ENCODE measurements at places on chromosomes 1 and 21.
A peak's percentile ranks its signal among the peaks of the same experiment; 100 is the strongest.

GRCh38 chr1:91523482-91523881 lies 22.8 kb downstream of the CDC7 start:
- DNase-seq = no peak

DNA sequence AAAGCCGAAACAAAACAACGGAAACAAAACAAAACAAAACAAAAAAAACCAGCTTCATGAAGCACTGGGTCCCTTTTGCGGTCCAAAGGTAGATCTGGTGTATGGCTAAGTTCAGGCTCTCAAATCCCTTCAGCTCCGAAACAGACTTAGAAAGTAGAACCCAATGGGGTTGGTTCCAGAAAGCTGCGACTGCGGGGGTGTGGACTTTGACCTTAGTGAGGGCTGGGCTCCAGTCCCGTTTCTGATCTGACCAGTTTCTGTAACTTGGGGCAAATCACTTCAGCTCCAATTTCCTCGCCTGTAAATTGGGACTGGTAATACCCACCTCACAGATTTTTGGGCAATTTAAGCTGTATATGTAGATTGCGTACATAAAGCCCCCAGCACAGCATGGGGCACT lies 105.2 kb downstream of the ZSCAN20 start:
- DNase-seq = no peak

- DNase-seq = peak; percentile 30
These were observed 210.0 kb upstream of the FOXD3 start for GRCh38 chr1:63112155-63112900.

GRCh38 chr1:162886705-162887104 lies 25.7 kb upstream of the CCDC190 start:
- DNase-seq = no peak

GRCh38 chr21:32578107-32578691 lies 7.1 kb downstream of the TCP10L start:
- DNase-seq = no peak

DNA sequence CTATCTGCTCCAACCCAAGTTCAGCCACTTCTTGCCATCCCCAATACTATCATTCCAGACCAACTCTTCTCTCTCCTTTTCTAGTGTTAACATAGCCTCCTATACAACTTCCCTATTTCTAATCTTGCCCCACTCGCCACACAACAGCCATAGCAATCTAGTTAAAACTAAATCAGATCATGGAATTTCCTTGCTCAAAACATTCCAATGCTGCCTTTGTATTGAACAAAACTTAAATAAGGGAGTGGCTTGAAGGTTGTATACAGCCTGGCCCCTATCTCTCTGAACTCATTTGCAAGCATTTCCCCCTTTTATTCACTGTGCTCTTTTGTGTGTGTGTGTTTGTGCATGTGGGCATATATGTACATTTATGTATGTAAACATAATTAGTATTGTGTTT lies 118.1 kb upstream of the SGIP1 start:
- DNase-seq = no peak

DNA sequence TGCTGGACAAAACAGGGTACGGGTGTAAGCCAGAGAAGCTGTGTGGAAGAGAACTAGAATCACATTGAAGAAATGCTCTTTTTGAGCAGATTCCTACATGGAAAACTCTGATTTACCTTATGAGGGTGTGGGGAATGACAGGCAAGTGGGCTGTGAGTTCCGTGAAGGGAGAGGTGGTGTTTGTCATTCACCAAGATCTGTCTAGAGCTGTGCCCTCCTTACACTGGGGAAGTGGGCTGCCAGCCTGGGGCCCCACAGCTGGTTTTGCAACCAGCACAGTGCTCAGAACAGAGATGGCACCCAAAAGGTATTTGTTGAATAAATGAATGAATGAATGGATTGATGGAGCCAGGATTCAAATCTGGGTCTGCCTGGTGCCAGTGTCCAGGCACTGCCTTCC lies 10.4 kb downstream of the RCAN1 start:
- no peak for DNase-seq

DNA sequence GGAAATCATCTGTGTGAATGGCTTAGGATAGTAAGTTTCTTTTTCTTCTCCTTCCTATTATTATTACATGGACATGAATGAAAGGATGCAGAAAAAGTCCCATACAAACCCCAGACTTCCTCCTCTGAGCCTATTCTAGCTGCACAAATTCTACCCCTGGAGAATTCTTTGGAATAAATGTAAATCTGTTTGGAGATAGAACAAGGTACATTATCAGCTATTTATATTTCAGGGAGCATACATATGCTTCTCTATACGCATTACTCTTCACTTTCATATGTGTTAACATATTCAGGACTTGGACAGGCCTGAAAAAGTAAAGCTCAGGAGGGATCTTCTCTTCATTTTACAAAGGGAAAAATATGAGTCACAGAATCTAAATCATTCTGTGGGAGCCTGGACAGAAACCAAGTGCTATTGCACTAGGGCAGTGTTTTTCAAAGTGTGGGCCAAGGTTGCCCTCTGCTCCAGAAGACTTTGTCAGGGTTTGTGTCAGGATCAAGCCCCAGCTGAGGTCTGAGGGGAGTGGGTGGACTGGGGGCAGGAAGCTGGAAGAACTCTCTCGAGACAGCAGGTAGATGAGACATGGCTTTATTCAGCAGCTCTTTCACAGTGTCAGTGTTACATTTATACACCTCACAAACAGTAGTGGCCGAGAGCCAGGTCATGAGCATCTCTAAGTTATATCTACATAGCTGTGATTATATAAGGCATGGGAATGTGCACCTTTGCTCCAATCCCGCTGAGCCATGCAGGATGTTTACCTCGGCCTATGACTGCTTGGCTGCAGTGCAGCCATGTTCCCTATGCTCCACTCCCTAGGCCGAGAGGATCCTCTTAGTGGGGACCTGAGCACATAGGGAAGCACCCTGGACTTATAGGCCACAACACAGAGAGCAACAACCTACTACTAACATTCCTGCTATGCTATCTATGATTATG lies 114.3 kb downstream of the GDAP2 start:
- DNase-seq = no peak

GRCh38 chr1:40938393-40938792 lies 41.1 kb upstream of the CTPS1 start:
- DNase-seq = no peak

- DNase-seq = no peak
These were observed 326.5 kb downstream of the KIF26B start for GRCh38 chr1:245481261-245481660.
